ENCODE measurements at places on chromosomes 5 and 9.

DNA sequence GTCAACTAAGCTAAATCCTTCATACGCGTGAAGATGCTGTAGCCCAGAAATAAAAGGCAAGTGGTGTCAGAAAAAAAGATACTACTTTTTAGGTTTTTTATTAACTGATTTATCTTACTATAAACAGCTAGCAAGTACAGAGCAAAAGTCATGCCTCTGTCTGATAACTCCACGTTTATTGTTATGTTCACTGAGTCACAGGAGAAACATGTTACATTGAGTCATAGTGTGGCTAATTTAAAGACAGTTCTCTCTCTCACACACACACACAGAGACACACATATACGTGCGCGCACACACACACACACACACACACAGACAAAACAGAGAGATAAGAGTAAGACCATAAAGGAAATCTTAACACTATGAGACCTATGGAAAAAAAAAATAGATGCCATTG is 770.0 kb upstream of the CDH10 start:
- no peak for DNase-seq

DNA sequence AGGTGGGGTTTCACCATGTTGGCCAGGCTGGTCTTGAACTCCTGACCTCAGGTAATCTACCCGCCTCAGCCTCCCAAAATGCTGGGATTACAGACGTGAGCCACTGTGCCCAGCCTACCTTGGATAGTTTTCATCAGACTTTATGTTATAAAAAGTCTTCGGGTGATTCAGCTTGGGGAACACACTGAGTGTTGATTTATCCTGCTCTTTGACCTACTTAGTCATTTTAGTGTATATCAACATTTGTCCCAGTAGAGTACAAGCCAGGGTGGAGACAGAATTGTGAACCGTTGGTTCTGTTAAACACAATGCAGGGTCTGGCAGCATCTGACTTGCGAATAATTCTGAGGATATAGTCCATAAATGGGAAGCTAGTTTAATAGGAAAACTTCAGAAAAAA is 39.7 kb downstream of the NFX1 start:
- no peak for DNase-seq

- DNase-seq = peak; percentile 31
Observed at GRCh38 chr5:1204693-1205242, 3.4 kb downstream of the SLC6A19 start.

- no peak for DNase-seq
Observed at GRCh38 chr5:73264631-73265030, 91.6 kb downstream of the TMEM174 start.

GRCh38 chr9:136046554-136046920 is 48.6 kb downstream of the NACC2 start:
- DNase-seq = no peak

GRCh38 chr5:161269125-161269524 is 277.4 kb downstream of the GABRB2 start:
- no peak for DNase-seq

- DNase-seq = no peak
Observed at GRCh38 chr9:137293094-137293481, 9.0 kb downstream of the NRARP start.
